NCI-H510A treated with DMSO at 0.1 percent for 48 hours (cell line): ENCODE measurements at places on chromosomes 16 and 17.
A peak's percentile ranks its signal among the peaks of the same experiment; 100 is the strongest.

DNA sequence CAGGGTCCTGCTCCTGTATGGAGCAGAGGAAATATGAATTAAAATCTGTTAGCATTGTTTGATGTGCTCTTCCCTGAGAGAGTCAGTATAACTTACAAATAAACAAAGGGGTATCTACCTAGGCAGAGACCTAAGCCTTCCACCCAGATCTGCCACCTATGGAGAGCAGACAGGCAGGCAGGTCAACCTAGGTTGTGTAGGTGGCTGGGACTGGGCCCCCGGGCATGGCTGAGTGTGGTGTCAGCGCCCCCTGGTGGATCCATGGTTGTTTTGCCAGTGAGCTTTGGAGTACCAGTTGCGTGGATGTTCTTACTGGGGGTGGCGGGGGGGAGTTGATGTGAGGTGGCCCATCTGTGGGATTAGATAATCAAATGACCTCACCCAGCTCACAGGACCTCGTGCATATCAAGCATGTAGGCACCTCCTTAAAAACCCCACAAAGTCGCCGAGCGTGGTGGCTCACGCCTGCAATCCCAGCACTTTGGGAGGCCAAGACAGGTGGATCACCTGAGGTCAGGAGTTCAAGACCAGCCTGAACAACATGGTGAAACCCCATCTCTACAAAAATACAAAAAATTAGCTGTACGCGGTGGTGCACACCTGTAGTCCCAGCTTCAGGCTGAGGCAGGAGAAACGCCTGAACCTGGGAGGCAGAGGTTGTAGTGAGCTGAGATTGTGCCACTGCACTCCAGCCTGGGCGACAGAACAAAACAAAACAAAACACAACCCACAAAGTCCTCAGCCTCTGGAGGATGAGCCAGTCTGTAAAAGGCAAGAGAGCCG is 17.6 kb downstream of the DUS2 start:
- DNase-seq, result peak; percentile 65

DNA sequence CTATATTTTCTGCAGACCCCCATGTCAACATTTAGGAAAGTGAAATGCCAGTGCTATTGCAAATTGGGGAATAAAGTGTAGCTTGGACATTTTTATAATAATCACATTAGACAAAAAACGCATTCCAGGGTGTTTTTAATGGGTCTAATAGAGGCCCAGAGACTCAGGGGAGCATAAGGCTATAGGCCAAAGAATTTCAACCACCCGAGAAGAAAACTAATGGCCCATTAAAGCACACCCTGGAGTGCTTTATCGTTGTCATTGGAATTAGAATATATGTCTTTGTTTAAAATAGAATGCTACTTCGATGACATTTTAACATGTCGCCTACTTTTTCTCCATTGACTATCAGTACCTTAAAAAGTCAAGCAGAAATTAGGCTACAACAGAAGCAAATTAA is 414.1 kb upstream of the CDH8 start:
- DNase-seq, result no peak

DNA sequence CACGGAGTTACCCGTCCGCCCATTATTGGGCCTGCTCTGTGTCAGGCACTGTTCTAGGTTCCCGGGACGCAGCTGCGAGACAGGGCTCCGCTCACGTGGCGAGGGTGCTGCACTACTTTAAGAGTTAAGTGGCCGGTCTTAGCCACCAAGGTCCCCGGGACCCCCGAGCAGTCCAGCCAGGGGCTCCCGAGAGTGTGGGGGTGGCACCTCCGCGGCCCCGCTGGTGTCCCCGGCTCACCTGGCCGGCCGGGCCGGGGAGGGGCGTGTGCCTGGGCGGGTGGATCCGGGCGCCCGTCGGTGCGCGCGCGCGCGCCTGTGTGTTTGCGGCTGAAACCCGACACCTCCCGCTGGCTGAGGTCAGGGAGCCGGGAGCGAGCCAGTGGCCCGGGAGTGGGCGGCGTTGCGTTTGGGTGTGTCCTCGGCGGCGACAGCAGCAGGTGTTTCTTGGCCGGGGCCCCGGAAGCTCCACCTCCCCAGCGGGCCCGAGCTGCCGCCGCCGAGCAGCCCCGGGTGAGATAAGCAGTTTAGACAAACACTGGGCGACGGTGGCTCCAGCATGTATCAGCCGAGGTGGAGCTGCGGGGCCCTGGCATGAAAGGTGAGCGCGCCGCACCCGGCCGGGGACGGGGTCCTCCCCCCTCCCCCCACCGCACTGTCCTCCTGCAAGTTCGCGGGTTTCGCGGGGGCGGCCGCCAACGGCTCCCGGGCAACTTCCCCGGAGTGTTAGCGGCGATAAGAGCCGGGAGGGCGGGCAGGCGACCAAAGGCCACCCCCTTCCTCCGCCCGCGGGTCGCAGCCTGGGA is at the start of gene GSE1:
Gene GSE1, plus strand, starts transcription at position 522 of the 803 bp plus-strand sequence. Its CDS starts 70 bp downstream, at position 592.
- peak; percentile 97 for DNase-seq

DNA sequence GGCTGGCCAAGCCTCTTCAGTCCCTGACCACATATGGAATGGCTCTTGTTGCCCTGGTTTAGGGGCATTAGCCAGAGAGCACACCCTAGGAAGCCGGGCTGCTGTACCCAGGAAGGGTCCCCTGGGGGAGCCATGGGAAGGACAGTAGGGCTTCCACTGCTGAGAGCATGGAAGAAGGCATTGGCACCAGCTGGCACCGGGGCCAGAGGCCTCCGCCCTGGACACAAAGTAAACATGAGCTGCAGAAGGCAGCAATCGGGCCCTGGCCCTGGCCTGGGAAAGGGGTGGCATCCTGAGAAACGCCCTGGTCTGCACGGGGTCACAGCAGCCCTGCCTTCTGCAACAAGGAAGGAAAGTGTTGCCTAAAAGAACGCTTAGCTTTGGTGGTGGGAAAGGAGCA is 49.4 kb downstream of the VAC14 start:
- DNase-seq, result no peak

DNA sequence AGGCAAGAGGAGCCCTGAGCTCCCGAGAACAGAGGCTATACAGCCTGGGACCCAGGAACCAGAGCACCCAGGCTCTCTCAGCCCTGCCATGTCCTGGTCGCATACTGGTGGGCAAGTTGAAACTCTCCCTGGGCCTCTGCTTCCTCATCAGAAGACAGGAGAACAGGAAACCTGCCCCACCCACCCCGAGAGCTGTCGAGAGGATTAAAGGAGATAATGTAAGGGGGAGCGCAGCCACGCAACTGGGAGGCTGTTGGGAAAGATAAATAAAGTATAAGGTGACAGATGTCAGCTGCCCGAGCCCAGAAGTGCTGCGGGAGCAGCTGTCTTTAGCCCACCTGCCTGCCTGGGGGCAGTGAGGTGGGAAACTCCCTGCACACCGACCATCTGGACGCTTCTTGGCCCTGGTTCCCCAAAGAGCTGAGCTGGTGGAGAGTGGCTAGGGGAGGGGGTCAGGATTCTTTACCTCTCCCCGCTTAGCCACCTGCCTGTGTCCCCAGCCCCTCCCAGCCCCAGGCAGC is 6.8 kb downstream of the KIF19 start:
- peak; percentile 98 for DNase-seq

- no peak for DNase-seq
Measured at GRCh38 chr17:58345500-58345899, 6.5 kb downstream of the SUPT4H1 start.

GRCh38 chr17:4903051-4903818 is at the start of gene CHRNE:
TSS of gene CHRNE (minus strand) at chr17:4903098. CDS start at chr17:4903063, 35 bp downstream.
- peak; percentile 90 for DNase-seq

DNA sequence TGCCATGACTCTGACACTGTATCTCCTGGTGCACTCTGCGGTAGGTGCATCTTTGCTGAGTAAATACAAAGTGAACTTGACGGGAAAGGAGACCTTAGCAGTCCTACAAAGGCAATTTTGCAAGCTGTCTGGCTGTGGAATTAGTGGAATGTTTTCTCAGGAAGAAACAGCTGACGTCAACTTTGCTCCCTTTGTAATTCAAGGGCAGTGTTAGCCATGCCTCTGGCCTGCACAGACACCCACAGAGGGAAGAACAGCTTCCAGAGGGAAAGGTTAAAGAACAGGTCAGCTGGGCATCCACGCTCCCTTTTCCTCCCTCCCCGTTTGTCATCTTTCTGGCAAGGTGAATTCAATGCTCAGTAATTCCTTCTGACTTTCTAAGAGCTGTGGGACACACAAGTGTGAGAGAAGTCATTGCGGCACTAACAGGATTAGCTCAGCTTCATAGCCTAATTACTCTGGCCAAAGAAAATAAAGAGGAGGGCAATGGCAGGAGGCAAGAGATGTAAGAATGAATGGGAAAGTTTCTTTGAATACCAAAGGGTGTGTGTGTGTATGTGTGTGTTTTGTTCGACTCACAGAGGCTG is 476.9 kb upstream of the GOT2 start:
- no peak for DNase-seq

DNA sequence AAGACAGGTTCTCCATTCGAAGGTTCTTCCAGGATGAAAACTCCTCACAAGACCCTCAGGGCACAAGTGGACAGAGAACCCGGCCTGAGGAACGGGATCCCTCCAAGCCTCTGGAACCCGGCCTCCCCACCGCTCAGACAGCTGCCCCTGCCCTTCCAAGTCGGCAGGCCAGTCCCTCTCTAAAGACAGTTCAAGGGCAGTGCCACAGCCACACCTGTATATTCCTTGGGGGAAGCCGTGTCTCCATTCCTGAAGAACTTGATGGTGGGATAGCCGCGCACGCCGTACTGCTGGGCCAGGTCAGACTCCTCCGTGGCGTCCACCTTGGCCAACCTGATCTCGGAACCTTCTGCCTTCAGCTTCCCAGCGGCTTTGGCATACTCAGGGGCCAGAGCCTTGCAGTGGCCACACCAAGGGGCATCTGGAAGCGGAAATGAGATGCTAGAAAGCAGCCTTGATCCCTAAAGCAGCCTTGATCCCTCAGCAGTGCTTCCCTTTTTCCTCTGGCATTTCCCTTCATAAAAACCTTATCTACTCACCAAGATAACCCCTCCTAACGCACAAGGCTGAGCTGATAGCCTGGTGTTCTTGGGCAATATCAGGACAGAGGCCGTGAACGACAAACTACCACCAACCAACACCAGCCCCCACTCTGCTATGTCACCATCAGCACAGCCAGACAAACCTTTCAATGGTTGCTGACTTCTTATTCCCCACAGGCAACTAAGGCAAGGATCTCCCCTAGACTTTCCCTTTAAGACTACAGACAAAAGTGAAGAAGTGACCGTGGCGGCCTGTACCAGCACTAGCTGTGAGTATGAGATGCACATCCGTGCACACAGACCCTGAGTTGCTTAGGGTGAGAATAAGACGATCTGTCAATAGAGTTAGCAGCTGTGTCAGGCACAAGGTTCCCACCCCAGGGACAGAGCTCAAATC is 1.1 kb downstream of the P4HB start:
- no peak for DNase-seq

GRCh38 chr16:66278111-66278531 is 88.4 kb upstream of the CDH5 start:
- peak; percentile 56 for DNase-seq

DNA sequence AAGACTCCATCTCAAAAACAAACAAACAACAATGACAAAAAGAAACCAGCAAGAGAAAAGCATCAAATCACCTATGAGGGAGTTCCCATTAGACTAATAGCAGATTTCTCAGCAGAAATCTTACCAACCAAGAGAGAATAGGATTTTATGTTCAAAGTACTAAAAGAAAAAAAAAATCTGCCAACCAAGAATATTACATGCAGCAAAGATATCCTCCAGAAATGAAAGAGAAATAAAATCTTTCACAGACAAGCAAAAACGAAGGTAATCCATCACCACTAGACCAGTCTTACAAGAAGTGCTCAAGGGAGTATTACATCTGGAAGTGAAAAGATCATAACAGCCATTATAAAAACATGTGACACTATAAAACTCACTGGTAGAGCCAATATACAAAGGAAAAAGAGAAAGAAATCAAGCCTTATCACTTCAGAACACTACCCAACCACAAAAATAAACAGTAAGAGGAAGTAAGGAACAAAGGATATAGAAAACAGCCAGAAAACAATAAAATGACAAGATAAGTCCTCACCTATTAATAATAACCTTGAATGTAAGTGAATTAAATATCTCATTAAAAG is 66.3 kb downstream of the STX8 start:
- no peak for DNase-seq

GRCh38 chr17:17053446-17054379 is 11.5 kb downstream of the MPRIP start:
- DNase-seq, result no peak

GRCh38 chr17:58918072-58918471 is 162.4 kb downstream of the PPM1E start:
- no peak for DNase-seq

DNA sequence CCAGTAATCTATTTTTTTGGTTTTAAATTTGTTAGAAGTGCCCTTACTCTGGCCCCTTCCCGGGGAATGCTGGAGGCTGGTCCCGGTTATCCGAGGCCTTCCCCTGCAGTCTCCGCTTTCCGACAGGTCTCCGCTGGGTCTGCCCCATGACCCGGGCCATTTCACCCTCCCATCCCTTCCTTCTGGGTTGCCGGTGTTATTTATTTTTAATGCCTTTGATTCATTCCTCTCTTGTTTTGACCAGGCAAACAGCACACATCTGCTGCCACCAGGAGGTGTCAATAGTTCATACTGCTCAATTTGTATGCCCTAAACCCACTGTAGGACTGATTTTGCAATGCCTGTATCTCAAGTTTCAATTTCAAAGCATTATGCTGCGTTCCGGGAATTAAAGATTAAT is 113.2 kb upstream of the IRX5 start:
- peak; percentile 6 for DNase-seq

- no peak for DNase-seq
Measured at GRCh38 chr16:3578610-3579551, 1.7 kb upstream of the NLRC3 start.

DNA sequence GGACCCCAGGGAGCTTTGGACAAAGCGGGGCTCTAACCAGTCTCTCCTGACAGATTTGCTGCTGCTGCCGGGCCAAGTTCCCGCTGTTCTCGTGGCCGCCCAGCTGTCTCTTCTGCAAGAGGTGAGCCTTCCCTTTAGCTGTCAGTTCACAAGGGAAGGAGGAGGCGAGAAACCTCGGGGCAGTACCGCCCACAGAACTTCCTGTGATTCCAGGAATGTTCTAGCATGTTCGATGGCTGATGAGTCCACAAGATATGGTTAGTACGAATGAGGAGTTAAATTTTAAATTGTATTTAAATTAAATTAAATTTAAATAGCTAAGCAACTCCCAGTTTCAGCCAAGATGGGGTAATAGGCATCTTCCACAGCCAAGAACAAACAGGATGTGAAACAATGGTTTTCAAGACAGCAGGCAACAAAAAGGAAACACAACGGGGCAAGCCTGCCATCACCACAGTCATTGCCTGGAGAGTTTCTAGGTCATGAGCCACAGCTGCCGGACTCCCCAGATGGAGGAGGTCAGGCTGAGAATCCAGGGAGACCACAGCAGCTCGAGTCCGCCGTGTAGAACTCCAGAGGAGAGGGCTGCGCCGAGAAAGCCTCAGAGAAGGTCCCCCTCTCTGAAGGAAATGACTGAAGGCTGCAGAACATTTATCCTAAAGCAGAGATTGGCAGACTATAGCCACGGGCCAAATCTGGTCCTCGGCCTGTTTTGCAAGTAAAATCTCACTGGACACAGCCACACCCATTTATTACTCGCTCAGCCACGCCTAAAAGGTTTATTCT is 9.5 kb upstream of the TCF25 start:
- DNase-seq, result no peak

GRCh38 chr17:1783834-1784611 is 22.2 kb downstream of the SERPINF1 start:
- no peak for DNase-seq
